ENCODE measurements at places on chromosomes 5 and 9. TPM values are rescaled to one million over a fixed set of nuclear protein-coding genes. Genes with fewer than 3 reads are reported as not detected.

DNA sequence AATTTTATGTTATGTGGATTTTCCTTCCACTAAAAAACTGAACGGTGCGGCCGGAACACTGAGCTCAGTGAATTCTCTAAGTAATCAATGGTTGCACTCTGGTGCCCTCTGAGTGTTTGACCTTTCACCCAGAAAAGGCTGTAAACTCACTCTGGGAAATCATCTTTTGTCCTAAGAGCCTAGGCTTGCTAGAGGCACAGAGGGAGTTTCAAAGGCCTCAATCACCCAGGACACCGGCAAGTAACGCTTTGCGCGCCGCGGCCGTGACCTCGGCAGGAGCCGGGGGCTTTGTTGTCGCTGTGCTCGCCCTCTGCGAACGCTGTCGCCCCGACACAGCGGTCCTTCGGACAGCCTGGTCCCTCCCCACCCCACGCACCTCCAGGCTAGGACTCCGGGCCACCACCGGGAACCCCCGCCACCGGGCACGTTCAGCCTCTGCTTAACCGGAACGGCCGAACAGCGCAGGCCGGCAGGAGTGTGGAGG, 703 bp downstream of the ISCA1 start:
- DNase-seq = no peak

DNA sequence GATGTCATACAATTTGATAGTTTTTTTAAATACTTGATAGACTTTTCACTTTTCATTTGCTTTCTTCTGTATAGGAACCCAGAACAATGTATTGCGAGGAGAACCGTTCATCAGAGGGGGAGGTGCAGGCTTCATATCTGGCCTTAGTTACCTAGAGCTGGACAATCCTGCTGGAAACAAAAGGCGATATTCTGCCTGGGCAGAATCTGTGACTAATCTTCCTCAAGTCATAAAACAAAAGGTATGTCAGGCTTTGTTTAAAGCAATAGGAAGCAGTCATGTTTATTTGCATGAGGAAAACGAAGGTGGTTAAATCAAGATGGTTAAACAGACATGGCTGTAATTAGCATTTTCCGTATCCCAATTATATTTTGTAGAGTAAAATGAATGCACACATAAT, 46.0 kb downstream of the C7 start:
- DNase-seq = no peak

- no peak for DNase-seq
Observed at GRCh38 chr9:129637102-129637501, 4.8 kb downstream of the ASB6 start.

Gene IL9
- total RNA-seq = not detected

Gene ANKRD34B
- total RNA-seq = 0.06 TPM

Data from left cardiac atrium (tissue), 4 donors.